ENCODE measurements at places on chromosomes 4 and X.

- no peak for DNase-seq
Measured at GRCh38 chr4:6767386-6767747, 15.2 kb upstream of the KIAA0232 start.

- DNase-seq = no peak
Measured at GRCh38 chrX:28550331-28550872, 36.8 kb upstream of the IL1RAPL1 start.

DNA sequence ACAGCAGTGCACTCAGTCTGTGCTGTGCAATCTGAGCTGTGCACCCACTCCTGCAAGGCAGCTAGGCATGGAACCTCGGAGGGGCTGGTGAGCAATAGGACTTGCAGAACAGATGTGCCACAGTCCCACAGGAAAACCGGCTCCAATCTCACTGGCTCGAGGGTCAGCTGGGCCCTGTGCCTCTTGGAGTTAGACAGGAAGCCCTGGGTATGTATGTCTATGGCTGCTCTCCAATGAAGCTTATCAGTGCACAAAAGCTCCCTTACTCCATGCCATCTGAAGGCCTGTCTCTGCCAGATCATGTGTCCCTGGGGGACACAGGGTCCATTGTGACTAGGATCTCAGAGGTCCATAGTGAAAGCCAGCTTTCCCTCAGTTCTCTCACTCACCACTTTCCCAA lies 335.8 kb downstream of the SH3BGRL start:
- no peak for DNase-seq

DNA sequence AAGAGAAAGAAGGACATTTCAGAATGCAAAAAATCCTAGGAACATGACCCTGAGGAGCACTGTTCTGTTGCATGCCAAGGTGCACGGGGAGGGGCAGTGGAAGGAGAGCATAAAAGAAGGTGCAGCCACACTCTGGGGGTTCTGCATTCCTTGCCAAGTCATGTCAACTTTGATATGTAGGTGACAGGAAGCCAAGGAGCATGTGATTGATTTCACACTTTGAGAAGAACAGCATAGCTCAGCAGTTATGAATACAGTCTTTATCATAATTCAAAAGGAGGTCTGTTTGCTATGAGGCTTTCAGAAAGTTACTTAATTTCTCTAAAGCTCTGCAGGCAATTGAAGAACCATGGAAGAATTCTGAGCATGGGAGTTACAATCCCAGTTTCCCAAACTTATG lies 50.6 kb downstream of the SCFD2 start:
- no peak for DNase-seq

- peak; percentile 53 for DNase-seq
Measured at GRCh38 chr4:16253127-16253960, 27.1 kb upstream of the TAPT1 start.

DNA sequence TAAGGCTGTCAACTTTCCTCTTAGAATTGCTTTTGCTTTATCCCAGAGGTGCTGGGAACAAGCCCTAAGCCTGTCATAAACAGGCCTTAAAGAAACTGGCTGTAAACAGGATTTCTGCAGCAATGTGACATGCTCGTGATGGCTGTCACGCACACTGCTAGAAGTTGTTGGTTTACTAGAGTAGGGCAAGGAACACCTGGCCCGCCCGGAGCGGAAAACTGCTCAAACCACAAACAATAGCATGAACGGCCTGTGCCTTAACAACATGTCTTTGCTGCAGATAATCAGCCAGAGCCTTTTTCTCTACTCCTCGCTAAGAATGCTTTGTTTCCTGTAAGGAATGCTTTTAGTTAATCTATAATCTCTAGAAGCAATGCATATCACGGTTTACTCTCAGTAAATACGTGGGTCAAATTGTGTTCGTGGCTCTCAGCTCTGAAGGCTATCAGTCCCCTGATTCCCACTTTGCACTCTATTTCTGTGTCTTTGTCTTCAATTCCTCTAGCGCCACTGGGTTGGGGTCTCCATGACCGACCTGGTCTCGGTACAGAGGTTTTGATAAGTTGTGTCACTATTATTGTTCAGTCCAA lies 318.3 kb downstream of the GLUD2 start:
- DNase-seq = no peak

DNA sequence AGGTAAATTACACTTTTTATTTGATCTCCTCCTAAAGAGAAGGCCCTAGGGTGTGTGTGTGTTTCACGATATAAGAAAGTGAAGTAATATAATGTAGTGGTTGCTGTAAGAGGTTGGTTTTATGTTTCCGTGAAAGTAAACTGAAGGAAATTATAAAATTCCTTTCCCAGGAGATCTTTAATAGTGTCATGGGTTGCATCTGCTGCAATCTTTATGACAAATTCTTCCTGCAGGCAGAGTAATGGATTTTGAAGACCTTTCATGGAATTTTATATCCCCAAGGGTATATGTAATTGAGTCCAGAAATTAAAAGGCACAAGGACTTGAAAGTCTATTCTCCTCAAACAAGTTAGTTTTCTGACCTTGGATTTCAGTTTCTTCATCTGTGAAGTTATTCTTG lies 538.6 kb downstream of the ANKRD50 start:
- DNase-seq = no peak

DNA sequence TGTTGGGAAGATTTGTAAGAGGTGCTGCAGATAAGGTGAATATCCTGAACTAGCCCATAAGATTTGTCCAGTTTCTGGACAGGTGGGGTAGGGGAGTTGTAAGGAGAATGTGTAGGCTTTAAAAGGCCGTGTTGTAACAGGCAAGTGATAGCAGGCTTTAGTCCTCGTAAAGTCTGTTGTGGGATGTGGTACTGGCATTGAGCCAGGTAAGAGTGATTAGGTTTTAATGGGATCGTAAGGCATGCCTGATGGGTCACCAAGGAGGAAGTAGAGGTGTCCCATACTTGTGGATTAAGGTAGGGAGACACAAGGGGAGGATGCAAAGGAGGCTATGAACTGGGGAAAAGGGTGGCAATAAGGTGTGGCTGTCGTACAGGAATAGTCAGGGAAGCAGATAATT lies 256.9 kb upstream of the DKK2 start:
- DNase-seq = no peak

GRCh38 chrX:68060506-68061205 lies 372.6 kb downstream of the OPHN1 start:
- no peak for DNase-seq

- peak; percentile 32 for DNase-seq
Measured at GRCh38 chr4:71380788-71381187, 42.0 kb downstream of the SLC4A4 start.

GRCh38 chr4:3444351-3445110 lies 2.8 kb downstream of the HGFAC start:
- DNase-seq = no peak

DNA sequence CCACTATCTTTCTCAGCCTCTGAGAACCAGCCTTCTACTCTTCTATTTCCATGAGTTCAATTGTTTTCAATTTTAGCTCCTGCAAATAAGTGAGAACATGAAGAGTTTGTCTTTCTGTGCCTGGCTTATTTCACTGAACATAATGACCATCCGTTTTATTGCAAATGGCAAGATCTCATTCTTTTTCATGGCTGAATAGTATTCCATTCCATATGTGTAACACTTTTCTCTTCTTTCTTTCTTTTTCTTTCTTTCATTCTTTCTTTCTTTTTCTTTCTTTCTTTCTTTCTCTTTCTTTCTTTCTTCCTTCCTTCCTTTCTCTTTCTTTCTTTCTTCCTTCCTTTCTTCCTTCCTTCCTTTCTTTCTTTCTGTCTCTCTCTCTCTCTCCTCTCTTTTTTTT lies 228.7 kb downstream of the SHOX start:
- DNase-seq = no peak

DNA sequence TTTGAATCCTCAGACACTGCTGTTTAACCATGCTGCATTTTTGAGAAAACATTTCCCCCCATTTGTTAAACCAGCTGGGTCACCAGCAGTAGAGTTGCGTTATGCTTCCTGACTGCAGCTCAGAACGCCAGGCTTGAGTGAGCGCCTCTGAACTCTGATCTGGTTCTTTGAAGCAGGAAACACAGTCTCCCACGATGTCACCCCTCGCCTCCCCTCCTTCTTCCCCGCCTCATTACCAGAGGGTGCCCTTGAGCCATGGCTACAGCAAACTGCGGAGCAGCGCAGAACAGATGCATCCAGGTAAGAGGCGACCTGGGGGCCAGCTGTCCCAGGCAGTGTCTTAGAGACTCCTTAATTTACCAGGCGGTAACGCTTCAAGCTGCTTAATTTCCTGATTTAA lies 78.4 kb downstream of the REPS2 start:
- DNase-seq = no peak

Measured in GM04504 (cell line).